ENCODE measurements at places on chromosomes 1 and 21.

- no peak for DNase-seq
Observed at GRCh38 chr1:51421964-51422363, 91.6 kb upstream of the TTC39A start.

- no peak for DNase-seq
Observed at GRCh38 chr1:182650678-182651338, 33.6 kb downstream of the RGS8 start.

DNA sequence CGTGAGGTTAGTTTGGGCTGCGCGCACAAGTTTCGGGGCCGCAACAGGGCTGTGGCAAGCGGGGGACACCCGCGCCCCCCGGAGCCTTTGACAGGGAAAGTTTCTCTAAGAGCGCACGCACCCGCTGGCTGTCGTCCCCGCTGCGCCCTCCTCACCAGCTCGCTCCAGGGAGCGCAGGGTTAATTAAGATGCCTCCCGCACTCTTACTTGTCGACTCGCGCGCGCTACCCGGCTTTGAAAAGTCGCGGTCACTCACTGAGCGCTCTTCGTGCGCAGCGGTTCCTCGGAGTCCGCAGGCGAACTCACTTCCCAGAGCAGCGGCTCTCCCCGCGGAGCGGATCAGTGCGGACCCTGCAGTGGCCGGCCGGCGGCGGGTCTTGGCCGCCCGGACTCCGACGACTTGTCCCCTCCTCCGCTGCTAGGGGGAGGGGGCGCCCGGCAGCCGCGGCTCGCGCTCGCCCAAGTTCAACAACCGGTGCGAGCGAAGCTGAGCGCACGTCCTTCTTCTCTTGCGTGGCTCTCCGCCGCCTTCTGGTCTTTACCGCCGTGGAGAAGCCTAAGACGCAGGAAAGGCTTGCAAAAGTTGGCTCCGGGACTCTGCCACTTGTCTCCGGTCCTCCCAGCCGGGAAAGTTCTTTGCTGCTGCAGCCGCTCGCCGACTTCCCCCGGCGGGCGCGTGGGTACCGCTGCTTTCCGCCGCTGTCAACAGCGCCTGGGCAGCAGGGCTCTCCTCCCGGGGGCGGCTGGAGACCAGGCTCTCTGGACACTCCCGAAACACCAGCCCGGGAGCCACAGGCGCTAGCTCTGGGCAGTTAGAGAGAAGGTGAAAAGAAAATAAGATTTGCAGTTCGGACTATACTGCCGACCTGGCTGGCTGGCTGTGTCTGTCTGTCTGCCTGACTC lies 506 bp downstream of the JUN start:
- no peak for DNase-seq

DNA sequence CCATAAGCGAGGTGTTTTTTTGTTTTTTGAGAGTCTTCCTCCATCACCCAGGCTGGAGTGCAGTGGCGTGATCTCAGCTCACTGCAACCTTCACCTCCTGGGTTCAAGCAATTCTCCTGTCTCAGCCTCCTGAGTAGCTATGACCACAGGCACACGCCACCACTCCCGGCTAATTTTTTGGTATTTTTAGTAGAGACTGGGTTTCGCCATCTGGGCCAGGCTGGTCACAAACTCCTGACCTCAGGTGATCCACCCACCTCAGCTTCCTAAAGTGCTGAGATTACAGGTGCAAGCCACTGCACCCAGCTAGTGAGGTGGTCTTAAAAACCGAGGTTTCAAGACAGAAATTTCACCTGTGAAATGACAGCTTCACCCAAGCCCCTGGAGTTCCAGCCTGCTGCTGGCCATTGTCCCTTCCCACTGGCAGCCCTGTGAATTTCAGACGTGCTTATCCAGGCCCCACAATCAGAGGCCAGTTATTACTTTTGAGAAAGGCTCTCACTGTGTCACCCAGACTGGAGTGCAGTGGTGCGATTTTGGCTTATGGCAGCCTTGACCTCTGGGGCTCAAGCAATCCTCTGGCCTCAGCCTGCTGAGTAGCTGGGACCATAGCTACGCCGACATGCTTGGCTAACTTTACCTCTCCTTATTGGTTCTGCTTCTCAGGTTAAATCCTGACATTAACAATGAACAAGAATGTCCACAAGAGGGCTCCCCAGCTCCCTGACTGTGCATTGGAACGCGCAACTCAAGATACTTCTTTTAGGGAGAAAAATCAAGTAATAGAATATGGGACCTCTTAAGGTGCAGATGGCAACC lies 19.4 kb downstream of the ENO1 start:
- DNase-seq: no peak

GRCh38 chr1:144551543-144552424 lies 40.9 kb upstream of the PPIAL4F start:
- peak; percentile 42 for DNase-seq

- DNase-seq: no peak
Observed at GRCh38 chr1:183934314-183934713, 103.2 kb downstream of the COLGALT2 start.

DNA sequence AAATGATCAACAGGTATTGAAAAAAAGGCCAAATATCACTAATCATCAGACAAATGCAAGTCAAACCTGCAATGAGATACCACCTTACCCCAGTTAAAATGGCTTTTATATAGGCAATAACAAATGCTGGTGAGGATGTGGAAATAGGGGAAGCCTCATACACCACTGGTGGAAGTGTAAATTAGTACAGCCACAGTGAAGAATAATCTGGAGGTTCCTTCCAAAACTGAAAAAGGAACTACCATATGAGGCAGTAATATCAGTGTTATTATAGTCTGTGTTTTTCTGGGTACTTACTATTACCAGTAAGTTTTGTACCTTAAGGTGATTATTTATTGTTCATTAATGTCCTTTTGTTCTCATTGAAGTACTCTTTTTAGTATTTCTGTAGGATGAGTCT lies 201.3 kb downstream of the MRPL39 start:
- no peak for DNase-seq

- no peak for DNase-seq
Observed at GRCh38 chr1:52424231-52424636, 19.8 kb downstream of the PRPF38A start.

DNA sequence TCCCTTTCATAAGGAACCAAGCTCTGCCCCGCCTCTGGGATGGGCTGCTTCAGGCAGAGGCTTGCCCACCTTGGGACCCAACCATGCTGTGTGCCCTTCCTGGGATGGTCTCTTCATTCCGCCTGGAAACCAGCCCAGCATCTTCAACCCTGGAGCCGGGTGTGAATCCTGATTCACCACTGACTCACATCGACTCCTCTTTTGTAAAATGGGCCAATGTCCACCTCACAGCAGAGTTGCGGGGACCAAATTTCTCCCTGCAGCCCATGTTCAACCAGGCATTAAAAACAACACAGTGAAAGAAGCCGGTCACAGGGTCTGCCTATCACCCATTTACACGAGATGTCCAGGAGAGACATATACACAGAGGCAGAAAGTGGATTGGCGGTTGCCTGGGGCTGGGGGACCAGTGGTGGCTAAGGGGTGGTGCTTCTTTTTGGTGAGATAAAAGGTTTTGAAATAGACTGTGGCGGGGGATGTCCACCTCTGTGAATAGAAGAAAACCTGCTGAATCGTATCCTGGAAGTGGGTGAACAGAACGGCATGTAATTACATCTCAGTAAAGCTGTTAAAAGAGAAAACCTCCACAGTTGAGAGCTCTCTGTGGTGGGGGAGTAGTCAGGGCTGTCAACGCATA lies 6.9 kb upstream of the GPR153 start:
- DNase-seq: no peak

DNA sequence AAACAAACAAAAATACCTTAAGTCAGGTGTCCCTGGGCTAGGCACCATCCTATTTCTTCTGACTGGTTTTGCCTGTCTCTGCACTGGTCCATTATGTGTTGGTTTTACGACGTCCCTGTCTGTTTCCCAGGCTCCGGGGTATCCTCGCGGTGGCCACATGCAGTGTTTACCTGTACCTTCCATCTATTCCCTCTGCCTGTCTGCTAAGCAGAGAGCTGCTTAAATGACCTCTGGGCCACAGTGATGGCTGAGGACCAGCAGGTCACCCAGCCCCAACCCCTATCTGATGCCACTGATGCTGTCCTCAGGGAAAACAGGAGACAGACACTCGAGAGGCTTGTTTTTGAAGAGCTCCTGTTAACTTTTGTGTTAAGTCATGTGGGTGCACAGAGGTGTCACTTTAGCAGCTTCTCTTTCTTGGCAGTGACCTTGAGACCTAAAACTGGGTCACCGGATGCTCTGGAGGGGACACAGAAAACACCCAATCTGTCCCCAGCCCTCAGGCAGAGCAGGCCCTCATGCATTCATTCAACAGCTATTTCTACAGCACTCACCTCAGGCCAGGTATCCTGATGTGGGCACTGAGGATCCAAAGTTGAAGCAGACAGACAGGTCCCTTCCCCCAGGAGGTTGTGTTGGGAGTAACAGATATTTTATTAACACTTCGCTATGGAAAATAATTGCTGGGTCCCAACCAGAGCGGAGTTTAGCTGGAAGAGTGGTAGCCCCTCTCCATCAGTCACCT lies 4.4 kb upstream of the EFHD2 start:
- no peak for DNase-seq

GRCh38 chr1:65940126-65940525 lies 147.4 kb downstream of the PDE4B start:
- DNase-seq: no peak

GRCh38 chr1:180912211-180912800 lies 391 bp upstream of the KIAA1614 start:
- DNase-seq: no peak

GRCh38 chr1:204931313-204931712 lies 60.7 kb downstream of the NFASC start:
- DNase-seq: no peak

- no peak for DNase-seq
Observed at GRCh38 chr1:89812992-89813391, 7.8 kb upstream of the LRRC8D start.

DNA sequence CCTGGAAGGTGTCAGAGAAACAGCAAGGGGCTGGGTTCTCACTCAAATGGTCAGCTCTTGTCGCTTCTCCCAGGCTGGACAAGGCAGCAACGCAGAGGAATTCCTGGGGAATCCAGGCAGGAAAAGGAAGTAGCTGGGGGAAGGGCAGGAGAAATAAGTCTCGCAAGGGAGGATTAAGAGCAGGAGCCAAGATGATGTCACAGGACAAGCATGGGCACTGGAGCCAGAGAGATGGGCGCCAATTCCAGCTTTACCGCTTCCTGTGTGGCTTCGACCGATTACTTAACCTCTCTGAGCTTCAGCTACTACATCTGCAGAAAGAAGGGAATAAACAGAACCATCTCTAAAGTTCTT lies 70.5 kb downstream of the SSBP3 start:
- no peak for DNase-seq

GRCh38 chr1:247448107-247448791 lies 9.7 kb downstream of the OR2B11 start:
- DNase-seq: no peak

DNA sequence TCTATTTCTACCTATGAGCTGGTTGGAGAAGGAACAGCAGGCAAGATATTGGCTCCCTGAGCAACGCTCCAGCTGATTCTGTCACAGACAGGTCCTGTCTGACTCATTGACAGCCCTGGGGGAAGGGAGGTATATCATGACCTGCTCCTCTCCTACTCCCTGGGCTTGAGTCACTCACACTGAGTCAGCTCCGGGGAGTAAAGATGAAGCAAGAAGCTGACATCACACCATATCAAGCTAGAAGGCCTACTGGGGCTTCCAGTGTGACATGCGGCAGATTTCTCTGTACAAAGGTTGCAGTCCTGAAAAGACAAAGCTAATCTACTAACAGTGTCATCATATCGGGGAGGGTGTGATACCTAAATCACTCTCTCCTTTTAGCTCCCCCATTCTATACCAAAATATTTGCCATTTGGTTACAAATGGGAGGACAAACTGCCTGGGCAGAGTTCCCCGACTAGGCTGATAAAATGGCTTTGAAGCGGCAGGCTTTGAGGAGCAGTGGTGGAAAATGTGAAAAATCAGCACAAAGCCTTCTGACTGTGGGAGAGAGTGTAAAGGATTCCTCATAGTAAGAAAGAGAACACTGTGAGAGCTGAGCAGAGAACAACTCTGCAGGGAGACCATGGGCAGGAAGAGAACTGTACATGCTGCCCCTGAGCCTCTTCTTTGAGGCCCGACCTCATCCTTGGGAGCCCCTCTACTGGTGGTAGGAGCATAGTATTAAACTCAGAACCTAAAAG lies 15.5 kb downstream of the PI4KB start:
- peak; percentile 59 for DNase-seq

DNA sequence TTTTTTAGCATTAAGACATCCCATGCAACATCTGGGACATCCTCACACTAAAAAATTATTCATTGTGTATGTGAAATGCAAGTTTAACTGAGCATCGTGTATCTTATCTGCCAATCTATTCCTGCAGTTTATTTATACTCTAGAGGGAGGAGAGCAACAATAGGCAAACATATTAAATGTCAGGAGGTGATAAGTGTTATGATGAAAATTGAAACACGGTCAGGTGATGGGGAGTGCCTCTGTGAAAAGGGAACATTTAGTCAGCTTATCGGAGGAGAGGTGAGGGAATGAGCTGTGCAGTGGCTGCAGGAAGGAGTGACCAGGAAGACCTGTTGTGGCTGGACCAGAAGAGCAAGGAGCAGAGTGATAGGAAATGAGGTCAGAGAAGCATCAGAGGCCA lies 775 bp upstream of the EFCAB14 start:
- no peak for DNase-seq

DNA sequence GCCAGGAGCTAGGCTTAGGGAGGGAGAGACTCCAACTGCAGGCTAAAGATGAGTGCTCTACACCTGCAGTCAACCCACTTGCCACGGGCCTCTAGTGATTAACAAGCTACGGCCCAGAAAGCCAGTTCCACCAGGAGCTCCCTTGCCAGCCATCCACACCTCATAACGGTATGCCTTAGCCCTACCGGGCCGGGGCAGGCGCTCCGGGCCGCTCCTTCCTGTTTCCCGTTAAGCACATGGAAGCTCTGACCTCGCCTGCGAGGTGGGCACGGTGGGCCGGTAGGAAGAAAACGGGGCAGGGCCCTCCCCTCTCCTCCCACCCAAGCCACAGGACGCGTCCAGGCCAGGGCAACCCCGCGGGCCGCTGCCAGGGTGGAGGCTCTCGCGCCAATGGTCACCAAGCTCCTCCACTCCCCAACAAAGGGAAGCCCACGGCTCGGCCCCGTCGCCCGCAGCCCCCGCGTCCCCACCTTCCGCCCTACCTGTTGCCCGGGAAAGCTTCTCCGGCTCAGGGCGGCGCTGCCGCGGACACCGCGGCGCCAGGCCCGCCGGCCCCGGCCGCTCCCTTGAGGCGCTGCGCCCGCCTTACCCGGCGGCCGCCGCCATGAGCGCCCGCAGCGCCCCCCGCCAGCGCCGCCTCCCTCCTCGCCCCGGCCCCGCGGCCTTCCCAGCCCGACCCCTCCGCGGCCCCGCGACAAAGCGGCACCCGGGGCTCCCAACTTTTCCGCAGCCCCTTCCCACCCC lies 627 bp downstream of the CERS2 start:
- peak; percentile 30 for DNase-seq

DNA sequence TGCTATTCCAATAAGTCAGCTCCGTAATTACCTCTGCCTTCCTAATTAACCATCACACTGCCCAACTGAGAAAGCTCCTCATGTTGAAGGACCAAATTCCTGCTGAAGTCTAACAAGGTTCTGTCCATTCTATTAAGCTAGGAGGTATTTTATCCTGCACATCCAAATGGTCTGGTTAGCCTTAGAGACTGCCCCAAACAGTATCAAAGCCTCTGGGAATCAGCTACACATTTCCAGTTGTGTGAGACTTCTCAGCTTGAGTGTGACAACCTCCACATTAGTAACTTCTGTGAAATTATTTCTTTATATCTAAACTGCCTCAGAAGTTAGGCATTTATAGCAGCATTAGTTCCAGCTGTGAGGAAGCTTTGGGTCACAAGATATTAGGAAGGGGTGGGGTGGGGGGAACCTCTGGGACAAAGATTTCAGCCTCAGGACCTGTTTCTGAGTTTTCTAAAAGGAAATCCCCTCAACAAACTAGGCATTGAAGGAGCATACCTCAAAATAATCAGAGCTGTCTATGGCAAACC lies 150.5 kb upstream of the DUSP10 start:
- DNase-seq: no peak

Data from stimulated activated CD4-positive, alpha-beta T cell treated with anti-CD3 and anti-CD28 coated beads, TNF-alpha, amount 100 ng/mL, for 1 hour (primary cell).